H1 (cell line): ENCODE measurements at places on chromosomes 3 and 15. TPM values are rescaled to one million over a fixed set of nuclear protein-coding genes. Genes with fewer than 3 reads are reported as not detected.

LRRN1 gene
- total RNA-seq: 199 TPM in 2 replicates

- no peaks in the 10 kb centered on the region for H3K36me3 ChIP-seq
- peak overlapping the region; percentile 86 for H3K4me3 ChIP-seq
- no peak for DNase-seq
- no peaks in the 10 kb centered on the region for H3K27me3 ChIP-seq
- no peaks in the 10 kb centered on the region for H3K4me1 ChIP-seq
These were observed 1.4 kb downstream of the MBNL1 start for GRCh38 chr3:152269831-152270734.

ERC2 gene
- 20.9 and 22.8 TPM in 2 replicates for total RNA-seq

C3orf70 gene
- total RNA-seq: 1.8 and 2.0 TPM in 2 replicates

P2RY1 gene
- total RNA-seq: 25.2 and 28.3 TPM in 2 replicates

DNA sequence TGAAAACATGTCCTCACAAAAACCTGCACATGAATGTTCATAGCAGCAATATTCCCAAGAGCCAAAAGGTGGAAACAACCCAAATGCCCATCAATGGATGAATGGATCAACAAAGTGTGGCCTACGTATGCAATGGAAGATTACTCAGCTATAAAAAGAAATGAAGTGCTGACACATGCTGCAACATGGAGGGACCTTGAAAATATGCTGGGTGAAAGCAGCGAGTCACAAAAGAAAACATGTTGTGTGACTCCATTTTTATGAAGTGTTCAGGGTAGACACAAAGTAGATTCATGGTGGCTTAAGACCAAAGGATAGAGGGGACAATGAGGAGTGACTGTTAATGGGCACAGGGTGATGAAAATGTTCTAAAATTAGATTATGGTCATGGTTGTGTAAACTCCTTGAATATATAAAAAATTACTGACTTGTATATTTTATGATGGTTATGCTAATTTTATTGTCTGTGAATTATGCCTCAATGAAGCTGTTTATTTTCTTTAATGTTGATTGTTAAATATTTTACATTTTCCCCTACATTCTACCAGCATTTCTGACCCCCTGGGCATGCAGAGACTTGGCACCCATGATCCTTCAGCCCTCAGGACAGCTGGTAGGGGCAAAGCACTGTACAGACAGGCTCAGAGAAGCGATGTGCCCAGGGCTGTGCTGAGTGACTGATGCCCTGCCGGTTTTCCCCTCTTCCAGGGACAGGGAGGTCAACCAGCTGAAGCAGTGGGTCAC, 37.8 kb downstream of the CFAP100 start:
- H3K27ac ChIP-seq: no peak overlapping the region
- H3K4me3 ChIP-seq: no peak overlapping the region
- H3K27me3 ChIP-seq: no peaks in the 10 kb centered on the region
- H3K4me1 ChIP-seq: no peaks in the 10 kb centered on the region
- no peaks in the 10 kb centered on the region for H3K36me3 ChIP-seq

- H3K27me3 ChIP-seq: no peaks in the 10 kb centered on the region
- H3K4me1 ChIP-seq: no peaks in the 10 kb centered on the region
These were observed 245.2 kb downstream of the TLE3 start for GRCh38 chr15:69852482-69852881.
